ENCODE measurements at places on chromosomes 11 and 22.

GRCh38 chr11:64458997-64459396, 100.0 kb downstream of the RPS6KA4 start:
- DNase-seq: no peak

GRCh38 chr22:20648306-20648903, 125.5 kb upstream of the SERPIND1 start:
- DNase-seq: no peak

- no peak for DNase-seq
These were observed 726 bp downstream of the RTN4RL2 start for GRCh38 chr11:57460758-57461749.

DNA sequence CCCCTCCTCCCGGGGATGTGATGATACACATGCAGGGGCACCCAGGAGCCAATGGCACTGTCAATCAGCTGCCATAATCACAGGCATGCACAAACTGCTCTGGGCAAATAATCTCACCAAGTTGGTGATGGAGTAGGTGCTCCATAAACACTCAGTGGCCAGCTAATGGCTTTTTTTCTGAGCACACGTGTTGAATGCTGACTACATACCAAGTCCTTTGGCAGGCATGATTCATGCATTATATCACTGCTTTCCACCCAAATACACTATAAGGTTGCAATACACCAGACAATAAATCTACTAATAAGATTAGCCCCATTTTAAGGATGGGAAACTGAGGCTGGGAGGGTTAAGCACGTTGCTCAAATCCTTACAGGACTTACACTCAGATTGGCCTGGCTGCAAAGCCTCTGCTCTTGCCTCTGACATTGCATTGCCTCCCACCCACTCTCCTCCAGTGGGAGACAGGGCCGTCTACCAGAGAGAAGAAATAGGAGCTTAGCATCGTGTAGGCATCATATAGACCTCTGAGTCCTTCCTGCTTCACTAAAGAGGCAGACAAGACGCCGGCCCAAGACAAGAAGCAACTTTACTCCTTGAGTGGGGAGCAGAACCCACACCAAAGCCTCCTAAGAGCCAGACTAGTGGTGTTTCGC, 32.7 kb upstream of the ACCSL start:
- no peak for DNase-seq

DNA sequence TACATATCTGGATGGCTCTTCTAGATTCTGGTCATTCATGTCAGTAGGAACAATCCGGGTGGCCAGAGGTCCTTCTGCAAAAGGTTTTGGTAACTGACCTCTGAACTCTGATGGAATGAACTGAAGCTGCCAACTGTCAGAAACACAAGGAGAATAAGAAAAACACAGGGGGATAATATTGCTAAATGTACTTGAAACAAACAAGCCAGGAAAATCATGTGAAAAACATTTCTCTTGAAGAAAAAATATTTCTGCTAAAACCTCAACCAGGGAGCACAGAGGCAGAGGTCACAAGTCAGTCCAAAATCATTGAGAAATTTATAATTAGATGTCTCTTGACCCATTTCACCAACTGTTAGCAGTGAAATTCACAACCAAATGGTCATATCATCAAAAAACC, 35.2 kb downstream of the ALG9 start:
- DNase-seq: no peak

DNA sequence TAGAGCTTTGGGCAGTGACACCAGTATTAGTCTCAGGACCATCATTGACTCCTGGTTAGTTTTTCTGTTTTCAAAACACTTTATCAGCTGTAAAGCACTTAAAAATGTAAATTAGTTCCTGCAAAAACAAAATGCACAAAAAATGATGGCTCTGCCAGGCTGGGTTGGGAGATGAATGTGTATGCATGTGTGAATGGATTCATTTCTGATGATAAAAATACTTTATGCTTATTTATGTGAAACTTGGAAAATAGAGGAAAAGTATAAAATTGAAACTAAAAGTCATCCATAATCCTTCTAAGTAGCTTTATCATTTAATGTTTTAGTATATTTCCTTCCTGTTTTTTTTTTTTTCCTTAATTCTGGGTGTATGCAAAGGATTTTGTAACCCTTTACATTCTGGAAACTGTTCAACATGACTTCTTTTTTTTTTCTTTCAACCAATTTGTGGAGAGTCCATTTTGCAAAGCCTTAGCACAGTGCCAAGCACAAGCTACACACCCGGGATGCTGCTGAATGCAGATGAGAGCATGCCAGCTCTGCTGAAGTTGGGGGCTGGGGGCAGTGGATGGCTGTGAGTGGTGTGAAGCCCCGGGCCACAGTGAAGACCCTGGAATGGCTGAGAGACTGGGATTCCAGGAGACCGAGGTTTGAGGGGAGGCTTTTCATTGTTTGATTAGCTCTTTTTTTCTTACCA, 37.6 kb downstream of the PTPRJ start:
- no peak for DNase-seq

DNA sequence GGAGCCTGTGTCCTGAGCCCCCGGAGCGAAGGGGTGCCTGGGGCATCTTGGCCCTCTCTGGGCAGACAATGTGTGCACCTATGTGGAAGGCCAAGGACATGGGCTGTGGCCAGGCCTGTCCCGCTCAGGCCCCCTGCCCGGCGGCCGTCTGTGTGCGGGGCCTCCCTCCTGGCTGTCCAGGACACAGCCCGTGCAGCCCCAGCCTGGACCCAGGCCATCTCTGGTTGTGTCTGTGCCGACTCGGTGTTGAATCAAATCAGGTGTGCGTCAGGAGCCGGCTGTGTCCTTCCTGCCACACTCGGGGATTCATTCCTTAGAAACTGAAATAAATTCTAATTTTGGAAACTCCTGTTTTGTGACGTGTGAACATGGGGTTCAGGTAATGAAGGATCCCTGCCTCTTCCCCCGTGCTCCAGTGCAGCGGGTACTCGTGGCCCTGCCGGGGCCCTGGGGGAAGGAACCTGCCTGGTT, 1.5 kb upstream of the SELENOO start:
- no peak for DNase-seq

DNA sequence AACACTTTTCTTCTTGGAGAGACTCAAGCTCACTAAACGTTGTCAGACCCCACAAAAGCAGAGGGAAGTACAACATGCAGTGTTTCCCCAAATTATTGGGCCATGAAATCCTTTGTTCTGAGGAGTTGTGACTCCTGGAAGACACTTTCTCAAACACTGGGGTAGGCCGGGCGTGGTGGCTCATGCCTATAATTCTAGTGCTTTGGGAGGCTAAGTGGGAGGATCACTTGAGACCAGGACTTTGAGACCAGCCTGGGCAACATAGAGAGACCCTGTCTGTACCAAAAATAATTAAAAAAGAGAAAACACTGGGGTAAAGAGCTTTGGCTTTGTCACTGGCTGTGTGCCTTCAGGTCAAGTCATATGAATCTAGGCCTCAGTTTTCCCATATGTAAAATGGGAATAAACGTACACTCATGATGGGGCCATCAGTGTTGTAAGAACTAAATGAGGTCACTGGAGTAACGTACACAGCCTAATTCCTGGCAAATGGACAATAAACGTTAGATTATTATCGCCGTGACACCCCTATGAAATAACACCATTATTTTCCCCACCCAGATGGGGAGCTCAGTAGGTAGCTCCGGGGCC, 92.0 kb downstream of the RRM1 start:
- DNase-seq: no peak

Measured in NCI-H1417 treated with DMSO at 0.1 percent for 48 hours (cell line).